BJ (cell line): ENCODE measurements at places on chromosomes 3 and 15. TPM values are rescaled to one million over a fixed set of nuclear protein-coding genes. Genes with fewer than 3 reads are reported as not detected.

SH3GL3 gene
- not detected in 2 replicates for polyA plus RNA-seq

SLC9C1 gene
- polyA plus RNA-seq: not detected in 2 replicates

DNA sequence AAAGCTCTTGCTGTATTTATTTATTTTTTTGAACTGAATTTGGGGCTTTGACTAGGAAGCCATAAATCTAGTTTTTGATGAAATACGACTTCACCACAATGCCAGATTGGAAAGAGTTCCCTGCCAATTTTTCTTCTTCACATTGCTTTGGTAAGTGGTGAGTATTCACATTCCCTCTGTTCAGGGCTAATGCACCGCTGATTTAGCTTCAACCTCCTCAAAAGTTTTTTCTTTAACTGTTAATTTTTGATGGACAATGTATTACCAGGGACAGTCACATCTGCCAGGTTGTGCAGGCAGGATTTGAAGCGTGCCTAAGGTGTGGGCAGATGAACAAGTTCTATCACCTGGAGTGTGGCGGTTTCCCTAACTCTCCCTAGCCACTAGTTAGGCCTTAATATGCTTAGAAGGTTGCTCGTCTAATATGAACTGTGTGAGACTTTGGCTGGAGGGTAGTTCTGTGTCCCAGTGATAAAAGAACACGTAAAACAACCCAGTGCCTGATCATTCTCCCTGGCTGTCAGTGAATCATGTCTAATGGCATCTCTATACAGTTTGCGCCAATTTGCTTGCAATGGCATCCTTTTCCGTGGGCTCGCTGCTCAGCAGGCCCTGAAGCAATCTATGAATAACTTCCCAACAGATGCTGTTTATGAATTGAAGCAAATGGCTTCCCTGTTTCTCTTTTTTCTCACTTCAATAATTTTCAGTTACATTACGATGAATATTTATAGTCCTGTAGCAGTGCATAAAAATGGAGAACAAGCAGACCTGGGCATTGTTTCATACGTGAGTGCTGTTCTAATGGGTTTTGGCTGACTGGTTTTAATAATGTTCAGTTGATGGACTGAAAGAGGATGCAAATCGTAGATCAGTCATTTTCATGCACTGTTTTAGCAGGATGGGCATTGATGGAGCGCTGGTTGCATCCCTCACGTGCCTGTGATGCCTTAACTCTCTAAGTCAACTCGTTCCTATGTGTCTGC lies 243.2 kb upstream of the SUCLG2 start:
- DNase-seq: no peak

GRCh38 chr15:44193651-44194322 lies 1.3 kb downstream of the FRMD5 start:
- no peak for DNase-seq

- no peak for DNase-seq
Measured at GRCh38 chr15:25180606-25181292, 226.0 kb downstream of the SNRPN start.

GRCh38 chr3:63034101-63034500 lies 158.9 kb upstream of the CADPS start:
- no peak for DNase-seq

GRCh38 chr3:111548092-111548491 lies 6.1 kb downstream of the CD96 start:
- no peak for DNase-seq

DNA sequence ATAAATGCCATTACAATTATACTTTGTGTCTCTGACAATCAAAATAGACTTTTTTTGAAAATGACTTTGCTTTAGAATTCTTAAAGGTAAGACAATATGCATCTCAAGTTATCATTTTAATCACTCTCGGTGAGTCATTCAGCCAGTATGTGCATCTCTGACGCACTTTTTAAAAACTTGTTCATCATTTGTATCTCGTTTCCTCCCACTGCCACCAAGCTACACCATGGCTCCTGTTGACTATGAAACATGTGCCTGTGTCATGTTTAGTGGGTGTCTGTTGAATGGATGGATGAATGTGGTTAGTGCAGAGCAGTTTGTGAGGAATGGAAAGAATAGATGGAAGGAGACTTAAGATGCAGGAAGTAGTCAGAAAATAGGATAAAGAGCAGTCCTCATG lies 68.6 kb downstream of the ARPP21 start:
- no peak for DNase-seq

GRCh38 chr3:107235928-107236315 lies 141.3 kb upstream of the CCDC54 start:
- DNase-seq: no peak
